ENCODE measurements at places on chromosomes 7 and 10.

DNA sequence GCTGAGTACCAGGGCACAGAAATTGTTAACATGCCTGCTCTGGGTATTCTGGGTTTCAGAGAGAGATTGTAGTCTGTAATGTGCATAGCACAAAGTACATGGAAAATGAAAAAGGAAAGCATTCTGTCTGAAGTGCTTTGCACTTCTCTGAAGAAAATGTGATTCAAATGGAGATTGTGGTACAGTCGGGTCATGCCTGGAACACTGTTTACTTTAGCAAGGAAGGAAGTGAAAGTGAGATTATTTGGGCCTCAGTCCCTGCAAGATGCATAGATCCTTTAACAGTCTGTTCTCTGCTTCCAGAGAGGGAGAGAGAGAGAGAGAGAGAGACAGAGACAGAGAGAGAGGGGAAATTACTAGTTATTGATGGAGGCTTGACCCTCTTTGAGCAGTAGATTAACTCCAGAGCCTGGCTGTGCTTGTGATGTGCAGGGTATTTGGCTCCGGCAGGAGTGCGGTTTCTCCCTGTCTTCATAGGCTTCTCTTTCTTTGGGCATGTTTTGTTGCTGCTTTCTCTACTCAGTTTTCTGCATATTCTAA lies 5.4 kb downstream of the VWC2 start:
- no peak for DNase-seq

- no peak for DNase-seq
These were observed 177.3 kb downstream of the RPS24 start for GRCh38 chr10:78210976-78211375.

GRCh38 chr10:128792426-128793140 lies 666.4 kb upstream of the MKI67 start:
- no peak for DNase-seq

- no peak for DNase-seq
These were observed 39.2 kb upstream of the RPA3 start for GRCh38 chr7:7757576-7757975.

GRCh38 chr10:51176976-51177695 lies 102.8 kb downstream of the PRKG1 start:
- no peak for DNase-seq
